ENCODE measurements at places on chromosomes 6 and 20.

DNA sequence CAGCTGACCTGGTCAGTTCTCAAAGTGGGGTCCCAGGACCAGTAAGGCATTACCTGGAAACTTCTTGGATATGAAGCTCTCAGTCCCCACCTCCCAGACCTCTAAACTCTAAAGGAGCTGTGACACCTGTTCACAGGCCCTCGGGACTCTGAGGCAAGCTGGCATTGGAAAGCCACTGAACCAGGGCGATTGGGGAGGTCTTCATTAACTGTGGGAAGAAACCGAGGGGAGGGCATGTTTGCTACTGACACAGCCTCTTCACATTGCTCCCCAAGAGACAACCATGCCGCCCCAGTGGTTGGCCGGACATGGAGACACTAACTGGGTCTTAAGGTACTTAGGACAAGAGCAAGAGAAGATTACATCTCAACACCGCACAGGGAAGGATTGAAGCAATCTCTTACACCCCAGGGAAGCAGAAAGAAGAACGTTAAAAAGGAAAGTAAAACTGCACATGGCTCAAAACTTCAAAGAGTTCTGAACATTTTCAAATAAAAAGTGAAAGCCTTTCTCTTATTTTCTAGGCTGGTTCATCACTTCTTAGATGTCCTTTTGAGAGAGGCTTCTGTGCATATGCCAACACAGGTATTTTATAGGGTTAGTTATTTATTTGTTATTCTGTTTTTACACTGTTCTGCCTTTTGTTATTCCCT, 210.0 kb upstream of the CST7 start:
- no peak for DNase-seq

GRCh38 chr6:119612911-119613381, 263.4 kb upstream of the MAN1A1 start:
- DNase-seq: no peak

- no peak for DNase-seq
Observed at GRCh38 chr6:155755452-155755851, 299.8 kb upstream of the NOX3 start.

GRCh38 chr20:61354901-61355495, 102.9 kb downstream of the CDH4 start:
- no peak for DNase-seq

GRCh38 chr20:25195962-25196785, 662 bp downstream of the ENTPD6 start:
- DNase-seq: no peak

DNA sequence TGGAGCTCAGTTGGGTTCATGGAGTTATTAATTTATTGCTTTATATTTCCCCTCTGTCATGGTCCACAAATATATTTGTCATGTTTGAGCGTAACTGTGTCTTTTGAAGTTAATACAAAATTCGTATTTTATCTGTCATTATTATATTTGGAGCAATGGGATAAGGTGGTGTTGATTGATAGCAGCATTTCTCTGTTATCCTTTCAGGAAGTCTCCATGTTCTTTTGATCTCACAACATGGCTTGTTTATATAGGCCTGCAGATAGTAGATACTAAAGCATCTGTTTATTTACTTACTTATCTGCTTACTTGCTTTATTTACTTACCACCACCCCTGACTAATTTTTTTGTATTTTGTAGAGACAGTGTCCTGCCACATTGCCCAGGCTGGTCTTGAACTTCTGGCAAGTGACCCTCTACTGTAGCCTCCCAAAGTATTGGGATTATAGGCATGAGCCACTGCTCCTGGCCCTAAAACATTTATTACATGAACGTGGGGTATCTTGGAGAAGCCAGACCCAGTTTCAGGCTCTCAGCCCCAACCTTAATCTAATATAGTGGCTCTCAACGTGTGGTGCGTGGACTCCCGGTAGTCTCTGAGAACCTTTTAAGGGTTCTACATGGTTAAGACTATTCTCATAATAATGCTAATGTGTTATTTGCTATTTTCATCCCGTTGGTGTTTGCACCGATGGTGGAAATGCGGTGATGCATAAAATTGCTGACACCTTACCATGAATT, 104.2 kb downstream of the NCOA3 start:
- no peak for DNase-seq

DNA sequence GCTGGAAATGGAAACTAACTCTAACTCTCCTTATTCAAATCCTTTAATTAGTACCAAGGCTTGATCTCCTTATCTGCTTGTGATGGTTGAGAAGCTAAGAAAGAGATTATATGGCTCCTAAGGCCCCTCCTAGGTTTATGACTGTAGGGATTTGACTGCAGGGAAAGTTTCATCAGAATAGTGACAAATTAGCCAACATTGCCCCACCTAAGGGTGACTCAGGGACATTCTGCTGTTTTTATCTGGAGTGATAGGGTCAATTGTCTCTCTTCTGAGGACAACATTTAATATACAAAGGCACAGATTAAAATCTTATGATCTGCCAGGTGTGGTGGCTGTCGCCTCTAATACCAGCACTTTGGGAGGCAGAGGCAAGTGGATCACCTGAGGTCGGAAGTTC, 138.1 kb upstream of the MARCKS start:
- DNase-seq: no peak
